ACHN (cell line): ENCODE measurements at places on chromosomes 7 and 10.
A peak's percentile ranks its signal among the peaks of the same experiment; 100 is the strongest.

GRCh38 chr10:12396567-12396966 is 47.2 kb downstream of the CAMK1D start:
- no peak for DNase-seq

- no peak for DNase-seq
These were observed 120.2 kb upstream of the STARD3NL start for GRCh38 chr7:38057829-38058228.

- peak; percentile 54 for DNase-seq
These were observed 305.1 kb upstream of the CSTF2T start for GRCh38 chr10:52004342-52004949.

- DNase-seq, result no peak
These were observed 48.5 kb downstream of the FEZF1 start for GRCh38 chr7:122256046-122256445.

GRCh38 chr7:45937301-45937700 is 16.2 kb upstream of the IGFBP3 start:
- DNase-seq, result no peak

DNA sequence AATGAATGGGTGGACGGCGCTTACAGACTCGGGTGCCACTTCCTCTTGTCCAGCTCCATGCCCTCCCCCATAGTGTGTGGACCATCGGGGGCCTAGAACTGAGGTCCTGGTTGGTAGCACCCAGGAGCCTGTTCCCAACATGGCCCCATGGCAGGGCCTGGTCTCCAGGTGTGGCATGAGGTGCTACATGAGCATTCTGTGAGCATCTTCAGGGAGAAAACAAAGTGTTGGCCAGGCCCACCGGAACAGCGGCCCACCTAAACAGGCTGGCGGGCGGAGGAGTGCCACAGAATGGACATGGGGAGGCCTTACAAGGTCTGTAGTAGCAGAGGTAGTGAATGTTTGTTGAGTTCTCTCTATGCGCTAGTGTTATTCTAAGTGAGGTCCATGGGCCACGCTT is 76.9 kb downstream of the PARP12 start:
- no peak for DNase-seq

GRCh38 chr10:71089162-71089561 is 123.2 kb upstream of the UNC5B start:
- DNase-seq, result no peak

DNA sequence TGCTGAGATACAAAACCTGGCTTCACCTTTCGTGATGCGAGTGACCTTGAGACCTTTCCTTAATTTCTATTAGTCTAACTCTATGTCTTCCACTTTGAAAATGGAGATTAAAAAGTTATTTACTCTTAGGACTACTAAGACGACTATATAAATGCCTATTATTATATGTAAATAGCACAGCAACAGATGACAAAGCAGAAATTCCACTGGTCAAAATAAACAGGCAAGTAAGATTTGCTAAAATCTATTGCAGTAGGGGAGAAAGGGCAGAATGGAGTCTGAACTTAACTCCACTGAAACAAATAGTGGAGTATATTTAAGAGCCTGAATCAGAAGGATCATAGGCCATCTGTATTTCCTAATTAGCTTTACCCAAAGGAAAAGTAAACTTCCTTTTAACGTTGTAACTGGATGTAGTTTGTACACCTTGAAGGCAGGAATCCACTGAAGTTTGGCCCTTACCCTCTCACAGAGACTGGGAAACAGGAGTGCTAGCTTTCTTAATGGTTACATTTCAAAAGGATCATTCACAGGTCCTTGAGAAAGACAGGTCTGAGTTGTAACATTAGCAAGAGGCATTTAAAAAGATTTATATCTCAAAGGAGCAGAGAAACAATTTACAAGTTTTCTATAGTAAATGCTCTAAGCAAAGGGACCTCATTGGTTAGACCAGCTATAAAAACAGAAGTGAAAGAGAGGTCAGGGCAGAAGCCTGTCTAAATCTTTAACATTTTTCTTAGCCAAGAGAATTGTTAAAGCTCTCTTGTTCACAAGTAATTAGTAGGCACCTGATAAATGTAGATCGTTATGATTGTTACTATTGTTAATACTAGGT is 332.5 kb downstream of the ZWINT start:
- no peak for DNase-seq

- no peak for DNase-seq
These were observed 615.2 kb downstream of the GRM8 start for GRCh38 chr7:126637538-126637937.

GRCh38 chr7:159068488-159068811 is 76.2 kb downstream of the VIPR2 start:
- DNase-seq, result no peak

GRCh38 chr7:84291756-84292155 is 97.2 kb upstream of the SEMA3A start:
- DNase-seq, result no peak

- DNase-seq, result no peak
These were observed 12.6 kb downstream of the AP3M1 start for GRCh38 chr10:74137992-74138391.

DNA sequence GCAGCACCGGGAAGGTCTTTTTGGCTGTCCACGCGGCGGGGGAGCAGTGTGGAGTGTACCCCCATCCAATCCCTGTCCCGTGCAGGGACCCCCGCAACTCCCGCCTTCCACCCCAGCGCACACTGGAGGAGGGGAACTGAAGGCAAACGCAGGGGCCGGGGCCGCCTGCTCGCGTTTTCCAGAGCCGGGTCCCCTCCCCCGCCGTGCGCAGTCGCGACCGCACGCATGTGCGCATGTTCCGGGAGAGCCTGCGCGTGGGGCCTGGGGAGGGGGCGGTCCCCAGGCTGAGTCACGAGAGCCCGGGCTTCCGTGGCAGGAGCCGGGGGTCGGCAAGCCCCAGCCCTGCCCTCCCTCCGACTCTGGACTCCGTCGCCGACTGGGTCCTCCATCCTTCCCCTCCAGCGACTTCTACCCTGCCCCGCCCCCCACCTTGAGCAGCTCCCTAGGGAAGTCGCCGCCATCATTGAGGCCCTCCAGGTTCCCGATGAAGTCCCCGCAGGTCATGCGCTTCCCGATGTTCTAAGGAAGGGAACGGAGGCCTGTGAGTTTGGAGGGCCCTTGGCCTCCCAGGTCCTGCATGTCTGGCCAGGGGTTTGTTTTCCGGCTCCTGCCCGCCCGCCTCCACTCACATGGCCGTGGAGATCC is 8.0 kb downstream of the PSD start:
- DNase-seq, result no peak

- no peak for DNase-seq
These were observed 251.7 kb upstream of the MYO3A start for GRCh38 chr10:25682203-25682851.

DNA sequence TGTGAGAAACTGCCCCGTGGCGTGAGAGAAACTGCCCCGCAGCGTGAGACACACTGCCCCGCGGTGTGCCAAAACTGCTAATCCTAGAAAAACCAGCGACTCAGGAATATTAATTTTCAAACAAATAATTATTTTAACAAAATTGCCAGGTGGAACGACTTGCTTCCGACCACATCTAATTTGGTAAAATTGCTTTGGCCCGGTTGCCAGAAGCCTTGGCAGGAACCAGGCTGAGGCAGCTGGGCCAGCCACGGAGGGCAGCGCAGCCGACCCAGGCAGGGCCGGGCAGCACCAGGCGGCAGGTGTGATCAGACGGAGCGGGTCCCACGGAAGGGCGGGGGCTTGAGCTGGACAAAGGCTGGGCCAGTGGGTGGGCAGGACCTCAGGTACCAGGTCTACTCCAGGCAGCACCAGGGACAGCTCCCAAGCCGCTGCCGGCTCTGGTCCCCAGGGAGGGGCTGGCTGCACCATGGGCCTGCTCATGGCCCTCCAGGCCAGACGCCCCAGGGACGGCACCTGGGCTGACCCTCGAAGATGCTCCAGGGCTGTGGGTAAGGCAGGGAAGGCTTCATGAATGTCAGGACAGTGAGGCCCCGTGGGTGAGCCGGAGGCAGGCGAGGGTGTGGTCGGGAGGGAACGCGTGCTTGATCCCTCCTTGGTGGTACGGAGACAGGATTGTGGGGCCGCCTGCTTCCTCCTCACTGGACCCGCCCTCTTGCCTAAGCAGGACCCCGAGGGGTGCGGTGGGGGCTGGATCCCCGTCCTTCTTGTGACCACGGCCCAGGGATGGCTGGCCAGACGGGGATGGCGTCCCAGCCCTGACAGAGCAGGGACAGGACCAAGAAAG is 7.7 kb upstream of the ADGRA1 start:
- DNase-seq, result peak; percentile 16

GRCh38 chr7:5234852-5235831 is 45.1 kb downstream of the WIPI2 start:
- DNase-seq, result peak; percentile 16

- no peak for DNase-seq
These were observed 479.8 kb downstream of the PTPRN2 start for GRCh38 chr7:158107806-158108205.

DNA sequence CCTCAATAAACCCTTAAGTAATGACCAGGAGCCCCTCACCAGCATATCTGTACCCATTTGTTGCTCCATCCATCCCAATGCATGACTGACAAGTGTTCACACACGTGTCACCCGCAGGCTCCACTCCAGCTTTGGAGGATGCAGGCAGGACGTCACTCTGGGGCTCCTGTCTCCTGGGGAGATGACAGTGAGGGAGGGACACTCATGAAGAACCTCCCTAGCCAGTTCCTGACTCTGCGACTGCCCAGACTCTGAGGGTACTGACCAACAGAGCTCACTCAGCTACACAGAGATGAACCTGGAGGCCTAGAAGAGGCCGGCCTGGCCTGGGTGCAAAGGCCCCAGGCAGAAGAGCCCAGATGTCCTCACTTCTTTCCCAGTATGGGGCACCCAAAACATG is 135.1 kb upstream of the RET start:
- DNase-seq, result no peak

- peak; percentile 80 for DNase-seq
These were observed 1.4 kb upstream of the OSBPL3 start for GRCh38 chr7:24981171-24981951.

DNA sequence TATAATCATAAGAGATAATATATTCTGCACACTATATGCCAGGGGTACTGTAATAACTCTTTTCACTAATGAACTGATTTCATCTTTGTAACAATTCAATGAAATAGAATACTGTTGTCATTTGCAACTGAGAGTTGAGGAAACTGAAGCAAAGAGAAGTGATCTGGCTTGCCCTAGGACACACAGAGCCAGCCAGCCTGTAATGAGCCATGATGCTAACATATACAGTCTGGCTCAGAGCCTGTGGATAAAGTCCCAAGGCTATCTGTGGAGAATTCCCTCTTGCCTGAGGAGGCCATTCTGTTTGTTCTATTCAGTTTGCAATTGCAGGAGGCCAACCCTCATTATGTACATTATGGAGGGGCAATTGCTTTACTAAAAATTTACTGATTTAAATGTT is 241.3 kb downstream of the CXCL12 start:
- DNase-seq, result no peak

DNA sequence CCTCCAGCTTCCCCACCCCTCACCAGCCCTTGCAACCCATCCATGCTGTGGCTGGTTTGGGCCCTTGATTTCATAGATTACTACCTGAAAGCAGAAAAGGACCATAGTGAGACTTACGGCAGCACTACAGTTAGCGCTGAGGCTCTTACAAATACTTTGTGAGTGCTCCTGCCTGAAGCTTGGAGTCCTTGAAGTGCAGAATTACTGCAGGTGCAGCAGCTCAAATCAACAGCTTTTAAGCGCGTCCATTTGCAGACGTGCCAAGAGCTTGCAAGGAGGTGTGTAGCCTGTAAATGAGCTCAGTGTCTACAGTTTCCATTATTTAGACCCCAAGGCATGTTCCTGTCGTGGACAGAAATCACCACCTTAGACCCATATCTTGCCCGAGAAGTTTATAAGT is 103.0 kb downstream of the CELF2 start:
- no peak for DNase-seq

DNA sequence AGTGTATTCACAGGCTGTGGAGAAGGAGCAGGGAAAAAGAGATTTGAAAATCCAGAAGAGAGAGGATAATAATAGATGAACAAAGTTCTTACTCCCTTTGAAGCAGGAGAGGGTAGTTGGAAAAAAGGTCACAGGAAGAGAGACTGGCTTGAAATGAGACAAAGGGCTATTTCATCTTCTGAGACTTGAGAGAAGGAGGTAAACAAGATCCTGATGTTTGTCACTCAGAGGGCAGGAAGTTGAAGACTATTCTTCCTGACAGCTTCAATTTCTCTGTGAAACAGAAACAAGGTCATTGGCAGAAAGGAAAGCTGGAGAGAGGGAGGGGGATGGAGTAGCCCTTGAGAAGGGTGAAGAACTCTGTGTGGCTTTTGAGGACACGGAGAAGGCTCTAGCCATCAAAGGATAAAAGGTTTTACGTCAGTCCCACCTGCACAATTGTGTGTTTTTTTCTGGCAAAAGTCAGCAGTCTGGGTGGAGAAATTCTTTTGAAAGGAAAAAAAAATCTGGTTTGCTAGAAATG is 216.1 kb upstream of the STEAP4 start:
- DNase-seq, result no peak

GRCh38 chr7:130441408-130441869 is 623 bp upstream of the CEP41 start:
- no peak for DNase-seq

DNA sequence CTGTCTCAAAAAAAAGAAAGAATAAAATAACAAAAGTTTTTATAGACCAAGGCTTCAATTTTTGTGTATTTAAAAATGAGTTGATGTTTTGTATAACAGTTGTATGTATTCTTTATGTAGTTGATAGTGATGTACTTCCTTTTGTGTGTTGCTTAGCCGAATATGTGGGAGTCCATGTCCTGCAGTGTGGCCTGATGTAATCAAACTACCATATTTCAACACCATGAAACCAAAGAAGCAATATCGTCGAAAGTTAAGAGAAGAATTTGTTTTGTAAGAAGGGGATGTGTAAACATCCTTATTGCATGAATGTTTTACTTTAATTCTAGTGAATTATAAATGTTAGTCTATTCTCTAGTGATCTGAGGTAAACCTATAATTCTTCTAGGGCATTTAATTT is 56.6 kb downstream of the MPLKIP start:
- DNase-seq, result no peak

GRCh38 chr10:103649654-103650423 is 156.3 kb downstream of the NEURL1 start:
- DNase-seq, result no peak

- no peak for DNase-seq
These were observed 2.9 kb upstream of the EFCAB10 start for GRCh38 chr7:105584165-105584564.

- DNase-seq, result no peak
These were observed 302.4 kb downstream of the DOCK4 start for GRCh38 chr7:111903797-111904196.

GRCh38 chr10:76398043-76398710 is 966.8 kb downstream of the LRMDA start:
- no peak for DNase-seq
